A172 (cell line): ENCODE measurements at places on chromosomes 7 and 10. TPM values are rescaled to one million over a fixed set of nuclear protein-coding genes. Genes with fewer than 3 reads are reported as not detected.

The GIMAP7 gene
- total RNA-seq: not detected in 2 replicates

GRCh38 chr10:62779487-62780248 lies 24.9 kb upstream of the ADO start:
- peak; percentile 54 for DNase-seq

DNA sequence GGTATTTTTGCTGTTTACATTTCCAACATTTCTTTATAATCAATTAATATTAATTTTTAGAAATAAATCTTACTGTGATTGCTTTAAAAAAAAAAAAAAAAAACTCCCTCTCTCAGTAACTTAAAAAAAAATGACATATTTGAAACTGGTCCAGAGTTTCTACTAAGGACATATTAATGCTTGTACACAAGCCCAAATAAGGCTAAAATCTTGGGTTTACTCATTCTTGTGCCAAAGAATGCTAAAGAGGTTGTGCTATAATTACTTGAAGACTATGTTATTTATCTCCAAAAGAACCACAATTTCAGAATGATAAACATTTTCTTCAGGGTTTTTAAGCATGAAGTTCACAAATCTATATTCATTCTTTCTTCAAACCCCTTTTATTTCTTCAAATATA lies 39.4 kb upstream of the PHF14 start:
- DNase-seq: no peak

DNA sequence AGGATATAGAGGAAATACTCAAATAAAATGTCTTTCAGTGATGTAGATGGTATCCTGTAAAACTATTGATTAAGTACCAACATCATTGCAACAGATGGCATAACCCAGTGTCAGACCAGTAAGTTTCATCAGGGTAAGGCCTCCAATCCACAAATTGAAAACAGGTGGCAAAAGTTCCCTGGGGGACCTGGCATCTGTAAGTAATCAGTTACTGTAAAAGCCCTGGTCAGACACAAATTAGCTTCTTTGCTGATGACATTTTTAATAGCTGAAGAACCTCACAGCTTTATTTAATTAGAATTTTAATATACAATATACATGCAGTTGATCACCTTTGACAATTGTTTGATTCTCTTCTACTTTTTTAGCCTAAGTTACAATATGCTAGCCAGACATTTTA lies 152.5 kb downstream of the PLXDC2 start:
- no peak for DNase-seq

GRCh38 chr10:4781955-4782354 lies 44.1 kb upstream of the AKR1E2 start:
- no peak for DNase-seq

The PDZD7 gene
- 2.2 and 5.0 TPM in 2 replicates for total RNA-seq

GRCh38 chr10:11773761-11774441 lies 31.7 kb downstream of the ECHDC3 start:
- DNase-seq: peak; percentile 70

- no peak for DNase-seq
Observed at GRCh38 chr10:89275383-89275782, 23.8 kb upstream of the LIPA start.

DNA sequence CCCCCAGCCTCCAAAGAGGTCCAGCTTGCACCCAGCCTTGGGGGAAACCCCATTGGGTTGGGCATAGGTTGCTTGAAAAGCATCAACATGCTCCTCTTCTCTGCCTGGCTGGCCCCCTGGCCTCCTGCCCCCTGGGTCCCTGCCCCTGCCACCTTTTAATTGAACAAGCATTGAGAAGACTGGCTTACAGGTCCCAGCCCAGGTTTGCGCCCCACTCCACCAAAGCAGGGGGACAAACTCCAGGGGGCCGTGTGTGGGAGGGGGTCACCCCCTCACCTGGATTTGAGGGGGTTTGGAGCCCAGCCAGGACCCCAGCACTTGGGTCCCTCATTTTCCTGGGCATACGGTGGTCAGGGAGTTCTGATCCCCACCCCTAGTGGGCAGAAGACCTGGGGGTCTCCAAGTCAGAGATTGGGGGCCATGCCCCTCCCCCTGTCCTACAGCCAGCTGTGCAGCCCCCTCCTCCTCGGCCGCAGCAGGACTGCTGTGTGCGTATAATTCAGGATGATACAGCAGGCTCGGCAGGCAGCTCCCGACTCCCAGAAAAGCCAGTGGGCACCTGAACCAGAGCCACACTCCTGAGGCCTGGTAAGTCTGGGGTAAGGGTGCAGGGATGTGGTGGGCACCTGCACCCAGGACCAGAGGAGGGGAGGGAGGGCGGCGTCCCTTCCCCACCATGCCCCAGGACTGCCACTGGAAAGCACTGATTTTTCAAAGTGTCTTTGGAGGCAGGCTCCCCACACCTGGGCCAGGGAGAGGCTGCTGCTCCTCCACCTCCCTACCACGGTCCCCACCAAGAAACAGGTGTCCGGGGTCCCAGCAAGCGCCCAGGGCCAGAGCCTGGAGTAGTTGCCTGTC lies 1.7 kb downstream of the ELFN1 start:
- no peak for DNase-seq

DNA sequence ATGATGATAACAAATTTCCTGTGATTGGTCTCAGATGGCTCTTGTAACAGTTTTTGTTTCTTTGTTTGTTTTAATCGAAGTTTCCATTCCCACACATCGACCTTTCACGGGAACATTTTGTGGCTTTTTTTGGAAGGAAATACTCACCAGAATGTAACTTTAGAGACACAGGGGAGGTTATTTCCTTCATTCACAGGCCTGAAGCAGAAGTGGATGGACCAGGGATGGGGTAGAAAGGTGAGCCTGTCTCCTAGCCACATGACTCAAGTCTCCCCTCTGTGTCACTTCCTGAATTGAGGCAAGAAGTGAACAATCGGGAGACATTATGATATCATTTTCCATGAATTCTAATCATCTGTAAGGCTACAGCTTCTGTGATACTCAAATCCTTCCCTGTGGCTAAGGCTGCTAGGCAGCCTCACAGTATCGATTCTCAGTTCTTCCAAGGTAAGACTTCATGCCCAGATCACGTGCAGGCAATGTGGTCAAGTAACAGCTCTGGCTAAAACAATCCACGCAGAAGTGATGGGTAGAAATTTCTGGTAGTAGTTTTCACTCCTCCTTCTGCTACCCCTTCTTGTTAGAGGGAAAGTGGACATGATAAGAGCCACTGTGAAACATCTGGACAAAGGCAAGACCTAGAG lies 203.9 kb upstream of the NEBL start:
- DNase-seq: peak; percentile 35
